ENCODE measurements at places on chromosomes 4 and X.

GRCh38 chr4:186739802-186740434 is 16.3 kb upstream of the FAT1 start:
- DNase-seq: no peak

DNA sequence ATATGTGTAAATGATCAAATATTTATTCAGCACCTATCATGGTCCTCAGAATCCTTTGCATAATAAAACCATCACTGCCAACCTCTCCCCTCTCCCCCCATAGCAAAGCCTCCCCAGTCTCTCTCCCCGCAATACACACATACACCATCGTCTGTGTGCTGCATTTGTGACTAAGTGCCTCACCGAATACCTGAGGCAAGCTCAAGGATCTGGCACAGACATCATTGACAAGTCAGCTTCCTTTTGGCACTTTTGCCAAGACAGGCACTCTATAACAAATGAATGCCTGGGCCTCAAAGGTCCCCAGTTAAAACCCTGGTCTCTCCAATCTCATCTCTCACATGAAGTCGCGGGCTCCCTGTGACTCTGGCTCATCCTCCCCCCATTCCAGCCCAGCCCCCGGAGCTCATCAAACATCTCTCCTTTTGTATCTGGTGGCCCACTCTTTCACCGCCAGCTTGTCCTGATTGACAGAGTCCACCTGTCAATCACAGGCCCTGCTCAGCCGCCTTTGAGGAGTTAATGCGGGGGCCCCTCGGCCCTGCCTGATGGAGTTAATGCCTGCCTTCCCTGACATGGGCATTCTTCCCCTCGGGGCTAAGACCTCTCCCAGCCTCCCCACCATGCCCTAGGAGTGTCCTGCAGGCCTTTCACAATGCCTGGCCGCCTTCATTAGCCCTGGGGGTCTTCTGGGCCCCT is 135.8 kb upstream of the ATP6AP2 start:
- DNase-seq: no peak

GRCh38 chr4:62510228-62510627 is 1310.1 kb downstream of the ADGRL3 start:
- DNase-seq: no peak

- no peak for DNase-seq
Measured at GRCh38 chr4:112508356-112508755, 7.6 kb downstream of the NEUROG2 start.

GRCh38 chr4:92618968-92619367 is 315.2 kb downstream of the GRID2 start:
- DNase-seq: no peak

- DNase-seq: no peak
Measured at GRCh38 chrX:84186603-84187532, 1.1 kb downstream of the RPS6KA6 start.
